ENCODE measurements at places on chromosomes 7 and 10.

DNA sequence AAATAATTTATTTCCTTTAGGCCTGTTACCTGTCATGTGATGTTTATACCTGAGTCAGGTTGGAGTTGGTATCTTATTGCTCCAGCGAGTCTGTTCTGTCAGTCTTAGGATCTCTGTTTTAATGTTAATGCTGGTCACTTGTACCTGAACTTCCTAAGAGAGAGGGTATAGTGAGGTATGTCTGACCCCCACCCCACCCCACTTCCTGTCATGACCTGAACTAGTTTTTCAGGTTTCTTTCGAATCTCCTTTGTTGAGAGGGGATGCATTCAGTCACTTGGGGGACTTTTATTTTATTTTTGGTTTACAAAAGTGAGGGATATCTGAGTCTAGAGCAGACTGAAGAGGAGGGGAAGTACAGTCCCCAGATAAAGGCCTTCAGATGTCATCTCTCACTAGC is 769.0 kb upstream of the COBL start:
- DNase-seq: no peak

DNA sequence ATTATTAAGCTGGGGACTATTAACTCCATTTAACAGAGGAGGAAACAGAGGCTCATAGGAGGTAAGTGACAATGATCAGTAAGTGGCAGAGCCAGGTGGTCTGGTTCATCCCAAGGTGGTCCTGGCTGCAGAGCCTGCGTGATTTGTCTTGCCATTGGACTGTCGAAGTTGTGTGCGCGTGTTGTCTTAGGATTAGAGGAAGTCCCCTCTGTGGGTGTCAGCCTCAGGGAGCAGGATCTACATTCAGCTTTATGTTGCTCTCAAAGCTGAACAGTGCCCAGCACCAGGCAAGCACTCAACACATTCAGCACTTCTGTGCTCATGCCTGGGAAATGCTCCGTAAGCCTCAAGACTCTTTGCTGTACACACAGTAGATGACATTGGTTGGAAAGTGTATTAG is 139.5 kb downstream of the HERPUD2 start:
- DNase-seq: no peak

DNA sequence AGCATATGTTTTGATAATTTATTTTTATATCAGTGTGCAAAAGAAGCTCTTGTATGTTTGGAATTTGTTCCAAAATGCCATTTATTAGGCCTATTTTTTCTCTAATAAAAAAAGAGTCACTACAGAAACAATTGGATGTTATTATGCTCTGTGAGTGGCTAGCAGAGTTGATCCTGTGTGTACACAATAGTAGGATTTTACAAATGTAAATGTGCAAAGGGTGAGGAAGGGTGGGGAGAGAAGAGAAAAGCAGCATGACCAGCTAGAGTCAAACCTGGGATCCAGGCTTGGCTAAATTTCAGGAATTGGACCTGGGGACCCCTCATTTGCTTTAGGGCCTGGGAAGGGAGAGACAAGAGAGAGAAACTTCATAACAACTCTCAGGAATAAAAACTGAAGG is 32.5 kb downstream of the SEMA3A start:
- no peak for DNase-seq

GRCh38 chr10:121514141-121514865 is 83.9 kb downstream of the FGFR2 start:
- DNase-seq: no peak

DNA sequence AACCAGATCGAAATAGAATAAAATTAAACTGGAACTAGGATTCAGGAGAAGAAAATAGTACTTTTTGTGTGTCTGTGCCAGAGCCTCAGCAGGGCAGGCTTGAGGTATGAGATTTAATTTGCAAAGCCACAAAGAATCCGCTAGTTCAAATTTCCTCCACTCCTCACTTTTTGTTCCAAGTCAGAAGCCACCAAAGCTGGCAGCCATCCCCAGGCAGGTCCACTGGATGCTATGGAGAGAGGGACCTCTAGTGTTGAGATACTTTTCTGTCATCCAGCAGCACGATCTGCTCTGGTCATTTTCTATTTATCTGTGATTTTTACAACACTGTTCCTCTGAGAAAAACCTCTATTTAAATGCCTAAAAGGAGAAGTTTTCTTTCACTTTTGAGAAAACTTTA is 147.9 kb upstream of the FRMD4A start:
- no peak for DNase-seq

- no peak for DNase-seq
Measured at GRCh38 chr7:51249187-51249945, 67.2 kb downstream of the COBL start.

All from stimulated activated CD8-positive, alpha-beta memory T cell treated with anti-CD3 and anti-CD28 coated beads, Interleukin-2, amount 100 ng/mL, for 1 hour (primary cell).